ENCODE measurements at places on chromosomes 11 and 22.
A peak's percentile ranks its signal among the peaks of the same experiment; 100 is the strongest.

GRCh38 chr22:28435140-28435768 lies 244.4 kb downstream of the TTC28 start:
- DNase-seq: no peak

- DNase-seq: peak; percentile 54
Observed at GRCh38 chr11:65500387-65501185, 1.7 kb downstream of the MALAT1 start.

GRCh38 chr11:61745781-61746441 lies 6.5 kb upstream of the MYRF start:
- no peak for DNase-seq

DNA sequence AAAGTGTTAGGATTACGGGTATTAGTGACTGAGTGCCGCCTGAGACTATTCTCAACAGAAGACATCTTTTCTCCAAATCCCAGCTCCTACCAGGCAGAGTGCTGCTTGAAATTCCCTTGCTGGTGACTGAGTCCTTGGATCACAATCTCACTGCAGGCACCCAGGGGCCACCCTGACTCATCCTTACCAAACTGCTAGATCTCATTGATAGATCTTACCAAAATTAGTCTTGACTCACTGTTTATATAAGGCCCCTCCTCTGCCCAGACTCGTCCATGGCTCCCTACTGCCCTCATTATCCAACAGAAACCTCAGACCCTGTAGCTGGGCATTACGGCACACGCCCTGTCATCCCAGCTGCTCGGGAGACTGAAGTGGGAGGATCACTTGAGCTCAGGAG lies 14.7 kb downstream of the TBC1D10A start:
- no peak for DNase-seq

DNA sequence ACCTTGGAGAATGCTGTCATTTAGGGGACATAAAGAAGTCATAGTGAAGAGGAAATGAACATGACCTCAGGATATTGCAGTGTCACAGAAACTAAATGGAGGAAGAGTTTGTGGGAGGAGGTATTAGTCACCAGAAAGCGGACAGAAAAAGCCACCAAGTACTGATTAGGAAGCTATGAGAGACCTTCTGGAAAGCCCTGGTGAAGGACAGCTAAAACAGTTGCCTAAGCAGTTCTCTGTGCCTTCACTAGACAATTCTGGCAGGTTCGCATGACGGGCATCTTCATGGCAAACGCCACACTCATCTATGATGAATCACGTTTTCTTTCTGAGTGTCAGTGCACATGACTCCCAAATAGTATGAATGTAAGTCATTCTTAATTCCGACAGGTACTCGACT lies 325.8 kb downstream of the C11orf87 start:
- no peak for DNase-seq

DNA sequence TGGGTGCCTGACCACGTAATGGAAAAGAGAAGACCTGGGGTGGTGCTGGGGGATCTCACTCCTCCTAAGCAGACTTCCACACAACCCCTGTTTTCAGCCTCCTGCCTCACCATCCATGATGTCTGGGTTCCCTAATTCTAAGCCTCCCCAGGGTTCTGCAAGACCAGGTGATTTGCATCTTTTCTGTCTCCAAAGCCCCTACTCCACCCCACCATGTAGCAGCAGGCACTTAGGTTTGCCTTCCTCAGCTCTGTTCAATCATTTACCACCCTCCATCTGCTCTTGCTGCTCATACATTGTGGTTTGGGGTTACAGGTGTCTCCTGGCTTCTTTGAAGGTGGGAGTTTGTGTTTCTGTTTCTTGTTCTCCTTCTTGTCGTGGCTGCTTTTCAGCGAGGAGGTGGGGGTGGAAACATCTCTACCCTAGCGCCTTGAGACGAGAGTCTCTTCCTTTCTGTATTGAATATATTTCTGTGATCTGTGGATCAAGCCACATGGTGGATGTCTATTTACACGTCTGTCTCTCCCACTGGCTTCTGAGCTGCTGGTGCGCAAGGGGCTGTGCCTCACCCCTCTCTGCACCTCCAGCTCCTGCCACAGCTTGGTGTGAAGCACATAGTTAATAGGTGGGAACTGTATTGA lies 6.6 kb upstream of the SSTR3 start:
- DNase-seq: no peak

- no peak for DNase-seq
Observed at GRCh38 chr11:227824-228379, 8.2 kb downstream of the SIRT3 start.

- DNase-seq: no peak
Observed at GRCh38 chr11:70948398-70948797, 304.0 kb downstream of the SHANK2 start.

Data from cerebellar cortex (tissue), 1 donor.